ENCODE measurements at places on chromosomes 16 and 17. TPM values are rescaled to one million over a fixed set of nuclear protein-coding genes. Genes with fewer than 3 reads are reported as not detected.

PRSS33 gene
- total RNA-seq: not detected

OTOA gene
- 0.96 TPM for total RNA-seq

NOG gene
- 0.48 TPM for total RNA-seq

SMTNL2 gene
- total RNA-seq: 0.16 TPM

IL34 gene
- 0.64 TPM for total RNA-seq

PRKCB gene
- 4.7 TPM for total RNA-seq

ATAD5 gene
- 1.3 TPM for total RNA-seq

VAT1L gene
- 0.88 TPM for total RNA-seq

CCT6B gene
- 4.4 TPM for total RNA-seq

WNT9B gene
- total RNA-seq: 2.0 TPM

RASD1 gene
- total RNA-seq: 140 TPM

SCARF1 gene
- 11.5 TPM for total RNA-seq

NPTX1 gene
- under 0.01 TPM for total RNA-seq

MPO gene
- 0.16 TPM for total RNA-seq

NPIPB6 gene
- 3.3 TPM for total RNA-seq

KRTAP9-4 gene
- not detected for total RNA-seq

PPM1E gene
- total RNA-seq: under 0.01 TPM

CHST6 gene
- total RNA-seq: not detected

CD7 gene
- total RNA-seq: not detected

DNA sequence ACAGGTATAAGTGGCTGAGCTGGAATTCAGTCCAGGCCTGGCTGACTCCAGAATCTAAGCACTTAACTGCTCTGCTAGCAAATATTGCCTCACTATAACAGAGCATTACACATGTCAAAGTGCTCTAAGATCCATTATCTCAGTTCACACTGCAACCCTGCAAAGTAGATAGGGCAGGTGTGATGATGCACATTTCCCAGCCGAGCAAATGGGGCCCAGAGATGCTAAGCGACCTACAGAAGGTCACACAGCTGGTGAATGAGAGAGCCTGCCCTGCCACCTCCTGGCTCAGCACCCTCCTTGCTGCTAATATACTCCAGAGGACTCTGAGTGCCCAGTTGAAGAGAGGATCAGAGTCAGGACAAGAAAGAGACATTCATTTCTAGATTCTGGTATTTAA lies 73.6 kb upstream of the CCL1 start:
- DNase-seq: no peak

DNA sequence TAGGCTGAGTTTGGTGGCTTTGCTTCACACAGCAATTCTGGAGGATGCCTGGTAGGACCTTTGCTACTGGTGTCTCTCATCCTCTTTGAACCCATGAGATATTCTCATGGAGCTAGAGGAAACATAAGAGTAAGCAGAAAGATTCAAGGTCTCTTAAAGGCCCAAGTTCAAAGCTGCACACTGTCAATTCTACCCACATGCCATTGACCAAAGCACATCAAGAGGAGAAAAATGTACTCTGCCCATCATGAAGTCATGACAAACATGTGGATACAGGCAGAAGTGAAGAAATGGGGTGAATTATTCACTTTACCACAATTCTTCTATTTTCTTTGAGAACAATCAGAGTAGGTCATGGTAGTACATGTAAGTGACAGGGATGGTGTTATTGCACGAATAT lies 13.1 kb downstream of the SKA2 start:
- no peak for DNase-seq

- no peak for DNase-seq
These were observed 2.1 kb downstream of the RPL23 start for GRCh38 chr17:38851434-38851833.

- peak; percentile 63 for DNase-seq
These were observed 30.3 kb upstream of the CDC42EP4 start for GRCh38 chr17:73342050-73342522.

- DNase-seq: no peak
These were observed 97.3 kb downstream of the SDK2 start for GRCh38 chr17:73546770-73547536.

- DNase-seq: no peak
These were observed 30.5 kb downstream of the PIK3R6 start for GRCh38 chr17:8836821-8837562.

DNA sequence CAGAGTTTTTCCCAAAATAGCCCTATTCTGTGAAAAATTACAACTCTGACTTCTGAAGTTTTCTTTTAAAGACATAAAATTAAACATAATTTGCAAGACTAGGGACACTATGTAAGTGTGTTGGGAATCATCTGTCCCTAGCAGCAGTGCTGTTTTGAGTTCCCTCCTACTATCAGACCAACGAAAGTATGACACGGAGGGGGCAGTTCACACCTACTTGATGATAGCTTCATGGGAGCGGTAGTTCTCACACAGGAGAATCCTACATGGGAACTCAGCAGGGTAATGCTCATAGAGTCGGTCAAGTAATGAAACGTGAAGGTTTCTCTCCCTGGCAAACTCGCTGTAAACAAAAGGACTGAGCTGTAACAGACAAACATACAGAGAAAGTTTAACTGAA lies 96.6 kb downstream of the HELZ start:
- no peak for DNase-seq

DNA sequence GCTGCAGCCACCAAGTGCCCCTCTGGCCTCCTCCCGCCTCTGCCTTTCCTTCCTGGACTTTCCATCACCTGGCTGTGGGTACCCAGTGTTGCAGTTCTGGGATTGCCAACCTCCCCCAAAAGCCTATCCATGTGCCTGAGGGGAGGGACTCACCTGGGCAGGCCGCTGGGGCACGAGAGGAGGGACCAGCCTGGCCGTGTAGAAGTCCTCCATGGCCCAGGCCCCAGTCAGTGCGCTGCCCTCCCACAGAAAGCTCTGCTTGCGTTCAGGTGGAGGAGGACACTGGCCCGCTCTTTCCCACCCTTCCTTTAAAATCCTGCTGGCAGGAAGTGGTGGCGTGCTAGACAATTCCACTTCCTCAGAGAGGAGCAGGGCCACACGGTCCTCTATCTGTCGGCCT lies 14.2 kb downstream of the SLX4 start:
- no peak for DNase-seq

DNA sequence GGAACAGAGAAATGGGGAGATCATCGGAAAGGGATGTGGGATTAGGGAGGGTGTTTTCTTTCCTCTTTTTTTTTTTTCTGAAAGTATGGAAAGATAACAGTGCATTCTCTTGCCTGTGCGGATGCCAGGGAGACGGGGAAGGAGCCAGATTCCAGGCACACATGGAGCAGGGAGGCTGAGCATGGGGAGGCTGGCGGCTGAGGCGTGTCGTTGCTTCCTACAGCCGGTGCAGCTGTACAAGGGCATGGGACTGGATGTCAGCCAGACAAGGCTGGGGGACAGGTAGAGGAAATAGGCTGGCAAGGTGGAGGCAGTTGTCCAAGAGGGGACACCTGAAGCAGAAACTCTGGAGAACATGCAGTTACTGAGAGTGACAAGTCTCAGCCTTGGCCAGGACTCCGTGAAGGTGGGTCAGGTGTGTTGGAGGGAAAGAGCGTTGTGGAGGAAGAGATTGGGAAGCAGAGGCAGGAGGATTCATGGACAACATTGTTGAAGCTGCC lies 16.6 kb upstream of the ADORA2B start:
- no peak for DNase-seq

- DNase-seq: peak; percentile 15
These were observed 8.3 kb upstream of the ITGA2B start for GRCh38 chr17:44397479-44398440.

GRCh38 chr16:65021852-65022595 lies 99.8 kb downstream of the CDH11 start:
- DNase-seq: no peak

DNA sequence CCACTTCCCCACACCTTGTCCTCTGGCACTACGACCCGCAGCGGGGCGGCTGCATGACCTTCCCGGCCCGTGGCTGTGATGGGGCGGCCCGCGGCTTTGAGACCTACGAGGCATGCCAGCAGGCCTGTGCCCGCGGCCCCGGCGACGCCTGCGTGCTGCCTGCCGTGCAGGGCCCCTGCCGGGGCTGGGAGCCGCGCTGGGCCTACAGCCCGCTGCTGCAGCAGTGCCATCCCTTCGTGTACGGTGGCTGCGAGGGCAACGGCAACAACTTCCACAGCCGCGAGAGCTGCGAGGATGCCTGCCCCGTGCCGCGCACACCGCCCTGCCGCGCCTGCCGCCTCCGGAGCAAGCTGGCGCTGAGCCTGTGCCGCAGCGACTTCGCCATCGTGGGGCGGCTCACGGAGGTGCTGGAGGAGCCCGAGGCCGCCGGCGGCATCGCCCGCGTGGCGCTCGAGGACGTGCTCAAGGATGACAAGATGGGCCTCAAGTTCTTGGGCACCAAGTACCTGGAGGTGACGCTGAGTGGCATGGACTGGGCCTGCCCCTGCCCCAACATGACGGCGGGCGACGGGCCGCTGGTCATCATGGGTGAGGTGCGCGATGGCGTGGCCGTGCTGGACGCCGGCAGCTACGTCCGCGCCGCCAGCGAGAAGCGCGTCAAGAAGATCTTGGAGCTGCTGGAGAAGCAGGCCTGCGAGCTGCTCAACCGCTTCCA lies 2.6 kb downstream of the METTL26 start:
- no peak for DNase-seq

GRCh38 chr17:75617218-75617617 lies 16.0 kb upstream of the SMIM5 start:
- DNase-seq: no peak

DNA sequence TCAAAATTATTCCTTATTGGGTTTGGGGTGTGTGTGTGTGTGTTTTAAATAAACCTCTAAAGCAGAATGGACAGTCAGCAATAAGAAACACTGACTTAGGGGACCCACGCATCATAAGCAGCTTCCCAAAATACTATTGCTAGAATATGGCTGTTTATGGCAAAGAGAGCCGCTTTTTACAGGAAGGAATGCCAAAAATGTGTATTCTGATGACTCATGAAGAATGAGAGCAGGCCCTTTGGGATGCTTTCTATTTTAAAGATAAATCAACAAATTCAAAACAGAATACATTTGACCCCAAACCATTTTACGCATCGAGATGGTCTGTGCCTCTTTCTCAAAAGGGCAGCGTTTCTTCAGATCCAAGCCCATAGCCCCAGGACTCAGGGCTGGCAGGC lies 37.5 kb downstream of the ARHGAP17 start:
- DNase-seq: no peak

GRCh38 chr16:29663807-29664090 lies 702 bp downstream of the SPN start:
- DNase-seq: no peak

DNA sequence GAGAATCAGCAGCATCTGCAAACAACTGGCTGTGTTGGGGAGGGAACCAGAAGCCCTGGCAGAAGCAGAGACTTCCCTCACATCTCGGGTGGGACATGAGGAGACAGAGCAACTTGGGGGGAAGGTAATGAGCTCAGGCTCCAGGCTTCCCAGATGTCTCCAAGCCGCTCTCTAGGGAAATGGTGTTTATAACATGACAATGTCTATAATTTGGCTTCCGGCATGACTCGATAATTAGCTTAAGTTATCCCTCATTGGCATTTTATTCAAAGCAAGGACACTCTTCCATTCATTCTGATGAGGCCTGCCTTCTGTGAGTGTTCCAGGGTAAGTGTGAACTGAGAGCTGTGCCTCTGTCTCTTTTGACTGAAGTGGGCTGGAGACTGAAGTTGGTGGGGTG lies 14.7 kb upstream of the MLLT6 start:
- no peak for DNase-seq

GRCh38 chr17:11742886-11743285 lies 144.6 kb downstream of the DNAH9 start:
- no peak for DNase-seq
